ENCODE measurements at places on chromosomes 2 and 18.

DNA sequence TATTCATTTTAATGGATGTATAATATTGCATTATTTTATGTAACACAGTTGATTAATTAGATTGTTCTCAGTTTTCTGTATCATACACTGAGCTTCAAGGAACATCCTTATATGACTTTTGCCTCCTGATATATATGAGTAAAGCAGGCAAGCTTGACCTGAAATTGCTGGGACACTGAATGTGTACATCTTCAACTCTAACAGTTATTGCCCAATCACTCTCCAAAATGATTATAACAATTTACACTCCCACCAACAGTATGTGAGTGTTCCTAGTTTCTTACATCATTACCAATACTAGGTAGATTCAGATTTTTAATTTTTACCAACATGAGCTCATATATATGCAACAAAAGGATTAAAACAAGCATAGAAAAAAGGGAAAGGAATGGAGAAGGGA is 379.4 kb downstream of the SETBP1 start:
- DNase-seq = no peak
- H3K36me3 ChIP-seq = peaks cover 14% of the 10 kb centered on the region
- no peaks in the 10 kb centered on the region for H3K4me1 ChIP-seq
- no peak overlapping the region for H3K4me3 ChIP-seq
- no peak overlapping the region for H3K27ac ChIP-seq
- no peaks in the 10 kb centered on the region for H3K27me3 ChIP-seq

DNA sequence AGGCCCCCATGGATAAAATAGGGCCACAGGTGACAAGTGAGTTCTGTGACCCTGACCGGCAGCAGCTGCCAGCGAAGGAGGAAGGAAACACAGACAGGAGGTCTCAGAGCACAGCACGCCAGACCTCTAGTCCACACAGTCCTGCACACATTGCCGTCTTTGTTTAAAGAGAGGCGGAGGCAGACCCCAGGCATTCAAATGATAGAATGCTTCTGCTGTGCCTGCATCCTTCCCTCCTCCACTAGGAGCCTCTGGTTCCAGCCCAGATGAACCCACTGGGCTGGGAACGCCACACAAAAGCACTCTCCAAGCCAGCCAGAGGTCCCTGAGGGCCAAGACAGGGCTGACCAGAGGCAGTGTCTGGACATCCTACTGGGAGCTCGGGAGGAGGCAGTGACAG is 118.7 kb downstream of the KLHL29 start:
- peak overlapping the region; percentile 45 for H3K27ac ChIP-seq
- no peak overlapping the region for H3K4me3 ChIP-seq
- DNase-seq = no peak
- no peaks in the 10 kb centered on the region for H3K36me3 ChIP-seq
- no peaks in the 10 kb centered on the region for H3K27me3 ChIP-seq
- H3K4me1 ChIP-seq = no peaks in the 10 kb centered on the region

GRCh38 chr18:25351280-25351775 is 638 bp downstream of the ZNF521 start:
- peak overlapping the region; percentile 76 for H3K4me3 ChIP-seq
- DNase-seq = no peak
- H3K27ac ChIP-seq = peak overlapping the region; percentile 77
- no peaks in the 10 kb centered on the region for H3K36me3 ChIP-seq
- no peaks in the 10 kb centered on the region for H3K27me3 ChIP-seq
- no peaks in the 10 kb centered on the region for H3K4me1 ChIP-seq

- H3K36me3 ChIP-seq = no peaks in the 10 kb centered on the region
- no peaks in the 10 kb centered on the region for H3K27me3 ChIP-seq
- DNase-seq = no peak
- H3K4me1 ChIP-seq = no peaks in the 10 kb centered on the region
These were observed 58.8 kb upstream of the LRRTM1 start for GRCh38 chr2:80363330-80363729.

DNA sequence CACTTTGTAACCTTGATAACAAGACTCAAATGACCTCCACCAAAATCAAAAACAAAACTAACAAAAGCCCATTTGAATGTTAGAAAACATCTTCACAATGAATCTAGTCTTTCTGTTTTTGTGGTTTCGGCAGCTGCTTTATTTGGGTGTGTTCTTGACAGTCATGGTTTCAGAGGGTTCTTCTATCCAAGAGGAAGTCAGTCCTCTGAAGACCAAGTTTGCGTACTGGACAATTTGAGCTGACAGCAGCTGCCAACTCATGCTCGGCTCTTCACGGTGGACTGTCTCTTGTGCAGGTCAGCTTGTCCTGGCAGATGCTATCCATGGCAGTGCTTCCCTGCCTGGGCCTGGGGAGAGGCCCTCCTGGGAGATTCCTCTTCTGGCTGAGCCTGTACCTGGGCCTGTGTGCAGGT is 91.0 kb downstream of the TMEM17 start:
- no peaks in the 10 kb centered on the region for H3K36me3 ChIP-seq
- DNase-seq = no peak
- H3K27ac ChIP-seq = no peak overlapping the region
- H3K27me3 ChIP-seq = no peaks in the 10 kb centered on the region

GRCh38 chr2:96144481-96145035 is 682 bp downstream of the DUSP2 start:
- no peak overlapping the region for H3K27ac ChIP-seq
- H3K27me3 ChIP-seq = peaks cover 2% of the 10 kb centered on the region
- peak overlapping the region; percentile 59 for H3K4me3 ChIP-seq
- H3K4me1 ChIP-seq = peaks cover 8% of the 10 kb centered on the region
- DNase-seq = no peak

DNA sequence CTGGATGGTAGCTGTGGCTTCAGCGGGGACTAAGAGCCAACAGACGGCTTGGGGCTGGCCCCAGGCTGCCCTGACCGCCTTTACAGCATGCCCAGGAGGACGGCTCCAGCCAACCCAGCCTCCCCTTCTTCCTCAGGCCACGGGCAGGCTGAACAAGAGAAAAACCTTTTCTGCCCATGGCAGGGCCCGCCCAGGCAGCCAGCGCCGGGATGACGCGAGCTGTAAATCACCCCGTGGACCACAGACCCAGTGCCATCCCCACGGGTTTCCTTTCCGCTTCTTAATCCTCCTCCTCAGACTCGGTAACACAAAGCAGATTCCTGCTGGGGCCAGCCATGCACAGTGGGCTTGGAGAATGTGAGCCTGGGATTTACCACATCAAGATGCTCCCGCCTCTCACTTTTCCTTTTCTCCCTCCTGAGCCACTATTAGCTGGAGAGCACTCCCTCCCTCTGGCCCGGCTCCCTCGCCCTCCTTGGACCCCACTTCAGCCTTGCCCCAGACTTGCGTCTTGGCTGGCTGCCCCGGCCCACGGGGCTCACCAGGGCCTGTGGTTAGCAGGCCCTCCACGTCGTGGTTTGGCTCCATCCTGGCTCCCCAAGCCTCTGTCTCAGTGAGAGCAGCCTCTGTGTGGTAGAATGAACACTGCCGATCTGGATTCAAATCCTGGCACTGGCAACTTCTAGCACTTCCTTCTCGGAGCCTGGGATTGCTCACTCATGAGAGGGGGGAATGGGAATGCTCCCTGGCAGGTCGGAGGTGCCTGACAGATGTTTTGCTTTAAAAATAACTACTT is 31.4 kb downstream of the ATOH8 start:
- no peaks in the 10 kb centered on the region for H3K27me3 ChIP-seq
- H3K27ac ChIP-seq = peak overlapping the region; percentile 67
- peaks cover 35% of the 10 kb centered on the region for H3K36me3 ChIP-seq
- peak; percentile 65 for DNase-seq

DNA sequence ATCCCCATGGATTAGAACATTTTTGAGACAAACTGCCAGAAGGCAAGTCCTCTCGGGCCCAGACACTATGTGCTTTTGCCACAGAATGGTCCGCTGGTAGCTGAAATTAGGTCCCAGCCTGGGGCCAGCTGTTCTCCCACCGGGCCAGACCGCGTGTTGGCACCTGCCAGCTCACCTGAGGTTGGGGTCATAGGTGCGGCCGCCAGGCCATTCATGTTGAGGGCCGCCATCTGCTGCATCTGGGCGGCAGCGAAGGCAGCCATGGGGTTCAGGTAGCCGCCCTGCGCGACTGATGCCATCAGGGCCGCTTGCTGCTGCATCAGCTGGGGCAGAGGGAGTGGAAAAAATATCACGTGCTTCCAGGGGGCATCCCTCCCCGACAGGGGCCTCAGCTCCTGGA is 292.8 kb downstream of the CELF4 start:
- no peaks in the 10 kb centered on the region for H3K4me1 ChIP-seq
- H3K27me3 ChIP-seq = no peaks in the 10 kb centered on the region
- no peak for DNase-seq
- H3K27ac ChIP-seq = no peak overlapping the region
- H3K36me3 ChIP-seq = no peaks in the 10 kb centered on the region

DNA sequence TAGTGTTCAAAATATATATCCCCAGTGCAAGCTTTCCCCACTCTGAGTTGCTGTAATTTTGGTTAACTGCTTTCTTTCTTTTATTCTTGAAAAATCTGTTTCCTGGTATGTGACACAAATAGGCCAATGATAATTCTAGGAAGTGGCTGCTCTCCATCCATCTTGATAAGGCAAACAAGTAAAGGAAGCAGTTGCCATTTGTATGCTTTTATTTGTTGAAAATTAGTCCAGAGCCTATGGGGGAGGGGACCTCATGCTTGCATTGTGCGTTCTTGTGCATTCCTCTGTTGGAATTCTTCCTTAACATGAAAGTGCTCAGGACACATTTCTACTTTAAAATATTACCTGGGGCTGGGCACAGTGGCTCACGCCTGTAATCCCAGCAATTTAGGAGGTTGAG is 111.2 kb upstream of the FSHR start:
- no peaks in the 10 kb centered on the region for H3K27me3 ChIP-seq
- no peaks in the 10 kb centered on the region for H3K4me1 ChIP-seq
- H3K27ac ChIP-seq = no peak overlapping the region
- H3K4me3 ChIP-seq = no peak overlapping the region
- no peak for DNase-seq

DNA sequence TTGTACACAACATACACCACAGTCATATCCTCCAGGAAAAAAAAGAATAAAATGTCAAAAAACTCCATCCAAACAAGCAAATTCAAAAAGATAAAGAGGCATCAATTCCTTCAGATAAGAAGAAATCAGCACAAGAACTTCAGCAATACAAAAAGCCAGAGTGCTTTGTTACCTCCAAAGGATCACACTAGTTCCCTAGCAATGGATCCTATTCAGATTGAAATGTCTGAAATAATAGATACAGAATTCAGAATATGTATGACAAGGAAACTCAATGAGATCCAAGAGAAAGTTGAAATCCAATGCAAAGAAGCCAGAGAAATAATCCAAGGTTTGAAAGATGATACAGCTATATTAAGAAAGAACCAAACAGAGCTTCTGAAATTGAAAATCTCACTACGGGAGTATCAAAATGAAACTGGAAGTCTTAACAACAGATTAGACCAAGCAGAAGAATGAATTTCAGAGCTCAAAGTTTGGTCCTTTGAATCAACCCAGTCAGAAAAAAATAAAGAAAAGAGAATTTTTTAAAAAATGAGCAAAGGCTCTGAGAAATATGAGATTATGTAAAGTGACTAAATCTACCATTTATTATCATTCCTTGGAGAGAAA is 80.6 kb downstream of the TRABD2A start:
- H3K4me1 ChIP-seq = no peaks in the 10 kb centered on the region
- no peaks in the 10 kb centered on the region for H3K27me3 ChIP-seq
- no peaks in the 10 kb centered on the region for H3K36me3 ChIP-seq
- no peak for DNase-seq

Measured in tibial artery (tissue), 4 donors.